ENCODE measurements at places on chromosomes 5 and 9.

DNA sequence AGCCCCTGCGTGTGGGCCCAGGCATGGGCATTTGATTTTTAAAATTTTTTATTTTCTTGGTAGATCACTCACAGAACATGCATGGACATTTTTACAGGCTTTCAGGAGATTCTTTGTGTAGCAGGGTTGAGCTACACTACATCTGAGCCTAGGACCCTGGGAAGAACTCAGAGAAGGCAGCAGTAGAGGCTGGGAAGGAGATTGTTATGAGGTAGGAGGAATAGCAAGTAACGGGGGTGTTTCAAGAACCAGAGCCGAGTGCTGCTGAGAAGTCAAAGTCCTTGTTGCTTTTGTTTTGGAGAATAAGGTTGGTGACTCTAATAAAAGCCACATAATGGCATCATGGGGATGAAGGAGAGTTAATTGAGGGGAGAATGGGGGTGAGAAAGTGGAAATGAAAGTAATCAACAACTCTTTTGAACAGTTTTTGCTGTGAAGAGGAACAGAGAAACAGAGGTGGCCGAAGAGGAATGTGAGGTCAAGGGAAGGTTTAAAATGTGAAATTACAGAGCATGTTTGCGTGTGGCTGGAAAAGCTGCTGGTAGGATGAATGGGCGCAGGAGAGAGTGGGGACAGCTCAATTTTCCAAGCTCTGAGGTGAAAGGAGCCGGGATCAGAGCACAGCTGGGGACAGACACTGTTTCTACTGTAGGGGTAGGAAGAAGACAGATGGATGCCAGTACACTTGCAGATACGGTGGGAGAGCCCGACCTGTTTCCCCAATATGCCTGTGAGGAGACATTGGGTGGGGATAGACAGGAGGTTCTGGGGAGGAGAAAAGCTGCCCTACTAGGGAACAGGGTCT is 4.7 kb upstream of the PDLIM7 start:
- no peak for DNase-seq

DNA sequence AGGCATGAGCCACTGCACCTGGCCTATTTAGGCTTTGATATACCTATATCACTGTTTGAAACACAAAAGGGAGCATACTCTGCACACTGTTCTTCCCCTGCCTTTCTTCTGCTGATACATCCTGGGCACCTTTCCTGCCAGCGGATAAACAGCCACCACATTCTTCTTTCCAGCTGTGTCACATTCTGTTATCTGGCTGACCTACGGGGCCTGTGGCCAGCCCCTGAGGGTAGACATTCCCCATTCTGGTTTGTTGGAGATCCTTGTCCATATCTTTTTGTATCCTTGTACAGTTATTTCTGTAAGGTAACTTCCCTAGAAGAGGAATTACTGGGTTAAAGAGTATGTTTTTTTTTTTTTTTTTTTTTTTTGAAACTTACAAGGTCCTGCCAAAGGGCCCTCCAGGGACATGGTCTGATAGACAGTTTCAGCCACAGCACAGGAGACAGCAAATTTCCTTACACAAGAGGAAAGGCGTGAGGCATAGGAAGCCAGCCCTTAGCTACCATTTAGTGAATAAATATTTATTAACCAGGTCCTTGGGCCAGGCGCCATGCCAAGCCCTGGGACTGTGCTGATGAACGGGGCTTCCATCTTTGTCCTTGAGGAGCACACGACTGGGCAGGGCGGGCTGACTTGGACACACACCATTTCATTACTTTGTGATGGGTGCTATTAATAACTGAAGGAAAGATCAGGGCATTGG is 57.8 kb downstream of the ERGIC1 start:
- no peak for DNase-seq

GRCh38 chr5:110463106-110463505 is 263.4 kb downstream of the TMEM232 start:
- DNase-seq, result no peak

GRCh38 chr9:134169724-134170401 is 5.5 kb upstream of the RNU6ATAC start:
- DNase-seq, result no peak

- DNase-seq, result no peak
Measured at GRCh38 chr5:21615195-21615765, 1237.9 kb downstream of the CDH12 start.

DNA sequence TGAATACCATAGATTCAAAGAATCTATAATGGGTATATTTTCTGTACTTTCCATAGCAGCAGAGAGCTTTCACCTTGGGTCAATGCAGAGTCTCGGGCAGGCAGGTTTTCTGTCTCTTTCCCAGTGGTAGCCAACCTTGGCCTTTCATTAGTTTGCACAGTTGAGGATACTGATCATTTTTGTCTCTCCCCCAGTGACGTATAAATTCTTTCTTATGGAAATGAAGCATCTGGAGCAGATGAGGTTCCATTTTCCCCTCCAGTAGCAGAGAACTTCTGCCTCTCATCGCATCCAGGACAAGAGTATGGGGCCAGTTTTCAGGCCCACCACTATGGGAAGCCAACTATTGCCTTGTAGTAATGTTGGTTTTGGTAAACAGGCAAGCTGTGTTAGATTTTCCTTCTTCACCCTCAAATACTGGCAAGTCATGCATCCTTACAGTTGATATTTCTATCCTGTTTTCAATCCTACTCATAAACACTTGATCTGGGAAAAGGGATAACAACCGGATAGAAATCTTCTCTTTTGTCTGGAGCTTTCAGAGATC is 845.2 kb upstream of the CDH18 start:
- DNase-seq, result no peak
